ENCODE measurements at places on chromosomes 12 and 14.

DNA sequence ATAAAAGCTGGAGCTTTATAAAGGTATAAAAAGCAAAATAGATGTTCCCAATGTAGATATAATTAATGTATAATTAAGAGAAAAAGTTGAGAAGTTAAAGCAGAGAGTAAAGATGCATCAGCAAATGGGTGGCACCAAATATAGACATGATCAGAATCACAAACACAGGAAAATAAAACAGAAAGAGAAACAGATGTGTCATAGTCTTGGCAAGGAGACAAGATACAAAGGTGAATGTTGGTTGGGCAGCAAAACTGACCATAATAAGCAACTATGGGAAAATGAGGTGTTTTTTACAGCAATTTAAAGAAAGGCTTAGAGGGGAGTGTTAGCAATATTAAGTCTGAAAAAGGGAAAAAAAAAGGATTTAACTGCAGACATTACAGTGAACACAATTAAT, 135.4 kb upstream of the CLEC14A start:
- DNase-seq, result no peak
- H3K27ac ChIP-seq, result no peak overlapping the region
- no peaks in the 10 kb centered on the region for H3K4me1 ChIP-seq
- peaks cover 2% of the 10 kb centered on the region for H3K27me3 ChIP-seq
- H3K4me3 ChIP-seq, result no peak overlapping the region

GRCh38 chr12:9718968-9719367, 13.9 kb downstream of the CLECL1 start:
- H3K36me3 ChIP-seq, result no peaks in the 10 kb centered on the region
- H3K27me3 ChIP-seq, result no peaks in the 10 kb centered on the region
- no peaks in the 10 kb centered on the region for H3K4me1 ChIP-seq
- H3K27ac ChIP-seq, result no peak overlapping the region
- no peak for DNase-seq

DNA sequence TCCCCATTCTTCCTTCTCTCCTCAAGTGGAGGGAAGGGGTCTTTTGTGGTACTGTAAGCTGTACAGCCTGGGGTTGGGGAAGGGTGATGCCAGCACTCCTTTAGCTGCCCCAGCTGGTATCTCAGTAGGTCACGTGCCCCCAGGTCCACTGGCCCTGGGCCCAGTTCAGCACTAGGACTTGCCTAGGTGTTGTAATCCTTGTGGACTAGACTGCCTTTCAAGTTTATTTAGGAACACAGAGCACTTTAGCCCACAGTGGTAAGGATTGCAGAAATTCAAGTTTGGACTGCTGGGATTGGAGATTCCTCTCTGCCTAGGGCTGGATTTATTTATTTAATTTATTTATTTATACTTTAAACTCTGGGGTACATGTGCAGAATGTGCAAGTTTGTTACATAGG, 569.6 kb downstream of the AACS start:
- no peak for DNase-seq
- H3K4me1 ChIP-seq, result no peaks in the 10 kb centered on the region
- no peaks in the 10 kb centered on the region for H3K36me3 ChIP-seq
- no peak overlapping the region for H3K27ac ChIP-seq
- no peak overlapping the region for H3K4me3 ChIP-seq

DNA sequence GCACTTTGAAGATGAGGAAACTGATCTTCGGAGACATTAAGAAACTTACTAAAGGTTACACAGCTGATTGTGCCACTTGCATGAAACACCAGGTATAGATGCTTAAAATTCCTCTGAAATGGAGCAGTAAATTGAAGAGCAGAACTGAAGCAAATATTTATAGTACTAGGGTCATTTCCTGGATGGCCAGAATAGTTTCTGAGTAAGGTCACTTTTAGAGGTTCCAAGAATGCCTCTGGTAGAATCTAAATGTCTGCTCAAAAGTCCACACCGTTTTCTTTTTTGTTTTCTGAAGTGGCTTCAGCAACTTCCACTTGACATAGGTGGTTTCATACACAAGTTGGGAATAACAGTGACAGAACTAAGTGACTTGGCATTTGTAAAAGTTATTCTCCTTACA, 19.4 kb downstream of the TPH2 start:
- H3K27ac ChIP-seq, result no peak overlapping the region
- H3K4me1 ChIP-seq, result no peaks in the 10 kb centered on the region
- no peaks in the 10 kb centered on the region for H3K36me3 ChIP-seq

DNA sequence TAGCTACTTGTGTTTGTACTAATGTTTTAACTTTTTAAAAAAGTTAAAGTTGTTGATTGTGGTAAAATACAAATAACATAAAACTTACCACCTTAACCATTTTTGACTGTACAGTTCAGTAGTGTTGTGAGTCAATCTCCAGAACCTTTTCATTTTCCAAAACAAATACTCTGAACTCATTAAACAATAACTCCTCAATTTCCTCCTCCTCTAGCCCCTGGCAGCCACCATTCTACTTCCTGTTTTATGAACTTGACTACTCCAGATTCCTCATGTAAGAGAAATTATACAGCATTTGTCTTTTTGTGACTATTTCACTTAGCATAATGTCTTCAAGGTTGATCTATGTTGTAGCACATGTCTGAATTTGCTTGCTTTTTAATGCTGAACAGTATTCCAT, 299.1 kb upstream of the AMIGO2 start:
- H3K36me3 ChIP-seq, result no peaks in the 10 kb centered on the region
- H3K27ac ChIP-seq, result no peak overlapping the region
- no peak overlapping the region for H3K4me3 ChIP-seq

DNA sequence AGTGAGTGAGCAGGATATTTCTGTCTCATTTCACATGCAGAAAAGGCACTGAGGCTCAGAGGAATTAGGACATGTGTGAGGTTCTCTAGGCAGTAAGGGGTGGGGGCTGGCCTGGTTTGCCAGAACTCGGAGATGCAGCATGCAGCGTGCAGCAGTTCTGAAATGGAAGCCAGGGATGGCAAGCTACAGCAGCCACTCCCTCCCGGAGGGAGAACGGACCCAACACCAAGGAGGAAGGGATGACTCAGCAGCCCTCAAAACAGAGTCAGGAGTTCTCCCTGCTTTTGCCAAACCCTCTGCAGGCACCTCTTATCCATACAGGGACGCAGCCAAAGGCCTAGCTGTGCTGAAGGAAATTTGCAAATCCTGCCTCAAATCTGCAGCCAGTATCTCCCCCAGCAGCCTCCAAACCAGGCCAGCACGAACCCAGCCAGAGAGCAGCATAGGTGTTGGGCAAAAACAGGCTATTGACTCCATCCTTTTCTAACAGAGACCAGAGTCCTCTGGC, 10.3 kb upstream of the SERPINA3 start:
- H3K36me3 ChIP-seq, result no peaks in the 10 kb centered on the region
- no peak overlapping the region for H3K4me3 ChIP-seq
- no peak overlapping the region for H3K27ac ChIP-seq
- no peaks in the 10 kb centered on the region for H3K27me3 ChIP-seq

GRCh38 chr14:52071675-52072074, 2.8 kb upstream of the NID2 start:
- H3K4me1 ChIP-seq, result peaks cover 10% of the 10 kb centered on the region
- no peak for DNase-seq
- H3K4me3 ChIP-seq, result no peak overlapping the region
- no peak overlapping the region for H3K27ac ChIP-seq
- no peaks in the 10 kb centered on the region for H3K36me3 ChIP-seq
- no peaks in the 10 kb centered on the region for H3K27me3 ChIP-seq

DNA sequence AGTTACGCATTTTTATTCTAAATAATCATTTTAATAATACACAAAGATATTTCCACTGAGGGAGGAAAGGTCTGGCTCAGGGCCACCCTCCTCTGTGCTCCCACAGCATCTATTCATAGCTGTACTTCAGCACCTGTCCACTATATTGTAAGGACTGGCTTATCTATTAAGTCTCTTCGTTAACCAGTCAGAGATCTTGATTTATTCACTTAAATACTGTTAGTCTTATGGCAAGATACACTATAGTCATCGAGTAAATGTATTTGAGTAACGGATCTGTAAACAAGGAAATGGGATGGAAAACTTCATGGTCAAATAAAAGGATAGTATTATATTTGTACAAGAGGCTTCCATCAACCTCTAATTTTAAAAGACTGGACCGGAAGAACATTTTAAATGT, 54.6 kb downstream of the SPTLC2 start:
- no peaks in the 10 kb centered on the region for H3K27me3 ChIP-seq
- no peak overlapping the region for H3K4me3 ChIP-seq
- peaks cover 42% of the 10 kb centered on the region for H3K36me3 ChIP-seq
- H3K4me1 ChIP-seq, result no peaks in the 10 kb centered on the region
- H3K27ac ChIP-seq, result no peak overlapping the region

DNA sequence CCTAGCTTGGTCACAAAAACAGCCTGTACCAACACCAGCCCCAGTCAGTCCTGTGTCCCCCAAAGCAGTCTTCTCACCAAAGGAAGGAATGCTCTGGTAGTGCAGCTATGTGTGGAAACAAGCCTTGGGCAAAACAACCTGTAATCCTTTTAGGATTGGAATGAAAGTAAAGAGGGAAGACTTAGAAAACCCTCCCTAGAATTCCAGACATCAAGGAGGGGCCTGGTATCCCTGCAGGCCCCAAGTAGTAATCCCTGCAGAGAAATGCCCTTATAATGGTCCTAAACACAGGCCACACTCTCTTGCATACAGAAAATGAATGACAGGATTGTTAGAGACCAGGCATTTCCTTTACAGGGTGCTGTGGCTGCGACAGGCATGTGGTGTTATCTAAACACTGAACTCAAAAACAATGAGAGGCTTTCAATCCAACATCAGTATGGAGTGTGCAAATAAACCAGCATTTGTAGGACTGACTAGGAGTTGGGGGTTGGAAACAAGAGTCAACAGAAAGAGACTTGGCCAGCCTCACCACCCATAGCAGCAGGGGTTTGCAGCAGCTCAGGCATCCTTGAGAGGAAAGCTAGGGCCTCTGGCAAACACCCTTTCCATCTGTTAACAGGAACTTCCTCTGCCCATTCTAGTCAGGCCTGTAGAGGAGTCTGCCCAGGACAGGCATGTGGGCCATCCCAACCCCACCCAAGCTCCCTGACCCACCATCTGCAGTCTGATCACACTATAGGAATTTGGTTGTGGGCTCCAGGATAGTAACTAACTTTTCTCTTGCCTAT, 59.1 kb downstream of the DCAF5 start:
- H3K36me3 ChIP-seq, result peaks cover 24% of the 10 kb centered on the region
- DNase-seq, result no peak
- no peak overlapping the region for H3K27ac ChIP-seq
- no peak overlapping the region for H3K4me3 ChIP-seq
- H3K27me3 ChIP-seq, result no peaks in the 10 kb centered on the region

DNA sequence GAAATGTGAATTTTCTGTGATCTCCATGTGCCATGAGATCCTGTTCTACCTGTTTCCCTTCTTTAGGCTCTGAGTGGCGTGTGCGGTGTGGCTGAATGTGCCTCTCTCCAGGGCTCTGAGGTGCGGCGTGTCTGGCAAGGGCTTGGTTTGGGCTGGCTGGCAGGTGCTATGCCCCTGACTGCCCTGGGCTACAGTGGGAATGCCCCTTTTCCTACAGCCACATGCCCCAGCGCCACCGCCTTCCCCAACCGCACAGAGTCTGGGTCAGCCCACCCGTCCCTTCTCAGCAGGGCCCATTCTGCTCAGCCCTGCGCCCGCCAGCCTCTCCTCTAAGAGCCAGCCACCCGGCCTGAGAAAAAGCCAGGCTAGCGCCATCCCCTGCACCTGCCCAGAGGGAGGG, 24.7 kb downstream of the BTBD6 start:
- DNase-seq, result no peak
- no peak overlapping the region for H3K4me3 ChIP-seq
- H3K4me1 ChIP-seq, result no peaks in the 10 kb centered on the region
- H3K36me3 ChIP-seq, result peaks cover 14% of the 10 kb centered on the region
- H3K27ac ChIP-seq, result no peak overlapping the region

DNA sequence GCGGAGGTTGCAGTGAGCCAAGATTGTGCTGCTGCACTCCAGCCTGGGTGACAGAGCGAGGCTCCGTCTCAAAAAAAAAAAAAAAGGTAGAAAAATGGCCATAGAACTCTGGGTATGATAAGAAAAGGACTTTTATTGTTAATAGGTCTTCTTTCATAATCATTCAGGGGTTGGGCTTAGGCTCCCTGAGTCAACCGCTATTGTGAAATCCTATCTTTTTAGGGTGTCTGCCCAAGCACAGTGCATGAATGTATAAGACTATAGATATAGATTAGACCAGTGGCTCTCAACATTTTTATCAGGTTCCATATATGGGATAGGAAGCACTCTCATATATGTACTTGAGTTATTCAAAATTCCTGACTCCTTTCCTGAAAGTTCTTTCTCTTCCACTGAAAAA, 48.7 kb upstream of the USP15 start:
- no peak for DNase-seq
- H3K27ac ChIP-seq, result no peak overlapping the region
- H3K27me3 ChIP-seq, result no peaks in the 10 kb centered on the region
- H3K4me3 ChIP-seq, result no peak overlapping the region
- H3K4me1 ChIP-seq, result no peaks in the 10 kb centered on the region

GRCh38 chr14:92638904-92639303, 109.5 kb downstream of the LGMN start:
- no peak overlapping the region for H3K27ac ChIP-seq
- DNase-seq, result no peak
- no peaks in the 10 kb centered on the region for H3K27me3 ChIP-seq
- no peaks in the 10 kb centered on the region for H3K36me3 ChIP-seq

- peak; percentile 28 for DNase-seq
- no peak overlapping the region for H3K4me3 ChIP-seq
- H3K27me3 ChIP-seq, result no peaks in the 10 kb centered on the region
- no peak overlapping the region for H3K27ac ChIP-seq
- H3K36me3 ChIP-seq, result no peaks in the 10 kb centered on the region
Observed at GRCh38 chr12:104177663-104178501, 37.7 kb upstream of the TXNRD1 start.

DNA sequence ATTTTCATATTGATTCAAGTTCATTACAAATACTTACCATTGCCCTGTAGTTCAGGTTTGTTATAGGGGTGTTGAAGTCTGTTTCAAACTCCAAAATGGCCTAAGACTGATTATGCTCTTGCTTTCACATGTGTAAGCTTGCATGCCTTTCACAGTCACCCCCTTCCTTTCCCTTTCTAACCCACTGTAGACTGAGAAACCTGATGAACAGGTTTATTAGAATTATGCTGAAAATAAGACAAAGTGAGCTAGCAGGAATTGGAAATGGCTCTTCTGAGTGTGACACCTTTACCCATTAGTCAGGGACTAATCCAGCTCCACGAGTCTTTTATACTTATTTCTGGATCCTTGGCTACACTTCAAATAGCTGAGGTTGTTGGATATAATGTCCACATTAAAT, 38.9 kb downstream of the FBXO33 start:
- H3K4me1 ChIP-seq, result no peaks in the 10 kb centered on the region
- H3K4me3 ChIP-seq, result no peak overlapping the region
- DNase-seq, result no peak
- no peaks in the 10 kb centered on the region for H3K27me3 ChIP-seq
- H3K36me3 ChIP-seq, result peaks cover 17% of the 10 kb centered on the region

GRCh38 chr14:91338379-91338778, 79.2 kb downstream of the CCDC88C start:
- DNase-seq, result no peak
- H3K4me1 ChIP-seq, result no peaks in the 10 kb centered on the region
- H3K4me3 ChIP-seq, result no peak overlapping the region

- H3K4me3 ChIP-seq, result peak overlapping the region; percentile 83
- peaks cover 10% of the 10 kb centered on the region for H3K36me3 ChIP-seq
- DNase-seq, result peak; percentile 32
- H3K27ac ChIP-seq, result peak overlapping the region; percentile 73
- peaks cover 20% of the 10 kb centered on the region for H3K4me1 ChIP-seq
Observed at GRCh38 chr14:34713681-34714319, 593 bp downstream of the CFL2 start.
